ENCODE measurements at places on chromosomes 5 and 9.
A peak's percentile ranks its signal among the peaks of the same experiment; 100 is the strongest.

- H3K4me3 ChIP-seq: no peak overlapping the region
- no peak for DNase-seq
- H3K27me3 ChIP-seq: no peaks in the 10 kb centered on the region
These were observed 1018.9 kb upstream of the ARRDC3 start for GRCh38 chr5:92402045-92402444.

GRCh38 chr9:115192835-115193525, 75.0 kb upstream of the TNC start:
- DNase-seq: no peak
- H3K4me1 ChIP-seq: no peaks in the 10 kb centered on the region
- peaks cover 71% of the 10 kb centered on the region for H3K27me3 ChIP-seq
- H3K4me3 ChIP-seq: no peak overlapping the region
- H3K36me3 ChIP-seq: no peaks in the 10 kb centered on the region
- no peak overlapping the region for H3K27ac ChIP-seq

DNA sequence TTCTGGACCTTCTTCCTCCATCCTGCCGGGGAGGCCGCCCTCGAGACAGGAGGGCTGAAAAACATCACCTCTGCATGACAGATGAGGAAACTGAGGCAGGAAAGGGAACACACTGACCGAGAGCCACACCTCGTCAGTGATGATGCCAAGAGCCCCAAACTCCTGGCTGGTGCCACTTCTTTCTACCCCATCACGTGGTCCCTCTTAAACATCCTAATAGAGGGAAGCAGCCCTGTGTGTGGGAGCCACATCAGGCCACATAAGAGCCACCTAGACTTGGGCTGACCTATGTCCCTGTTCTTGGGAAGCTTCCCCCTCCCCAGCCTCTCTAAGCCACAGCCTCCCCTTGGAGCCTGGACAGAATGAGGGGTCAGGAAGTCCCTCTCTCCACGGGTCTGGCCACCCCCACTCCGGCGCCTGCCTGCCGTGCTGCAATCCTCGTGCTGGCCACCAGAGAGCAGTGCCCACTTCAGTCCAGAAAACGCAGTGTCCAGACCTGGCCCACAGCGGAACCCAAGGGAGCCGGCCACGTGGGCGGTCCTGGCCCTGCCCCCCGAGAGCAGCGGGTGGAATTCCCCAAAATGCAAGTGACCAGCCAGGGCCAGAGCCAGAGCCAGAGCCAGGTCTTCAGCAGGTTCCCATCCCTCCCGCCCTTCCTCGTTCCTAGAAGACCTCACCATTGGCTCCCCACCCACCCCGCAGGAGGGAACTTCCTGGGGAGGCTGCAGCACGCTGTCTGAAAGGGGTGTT, 54.7 kb upstream of the SARDH start:
- H3K4me3 ChIP-seq: no peak overlapping the region
- H3K36me3 ChIP-seq: no peaks in the 10 kb centered on the region
- DNase-seq: peak; percentile 71
- peaks cover 4% of the 10 kb centered on the region for H3K4me1 ChIP-seq

GRCh38 chr9:26856413-26857032, 36.1 kb downstream of the CAAP1 start:
- DNase-seq: no peak
- no peak overlapping the region for H3K27ac ChIP-seq
- no peaks in the 10 kb centered on the region for H3K4me1 ChIP-seq
- peaks cover 57% of the 10 kb centered on the region for H3K36me3 ChIP-seq
- no peak overlapping the region for H3K4me3 ChIP-seq
- no peaks in the 10 kb centered on the region for H3K27me3 ChIP-seq

- DNase-seq: no peak
- H3K36me3 ChIP-seq: no peaks in the 10 kb centered on the region
- no peaks in the 10 kb centered on the region for H3K4me1 ChIP-seq
- no peak overlapping the region for H3K4me3 ChIP-seq
These were observed 1194.4 kb downstream of the DTWD2 start for GRCh38 chr5:117793963-117794362.

- H3K36me3 ChIP-seq: no peaks in the 10 kb centered on the region
- DNase-seq: no peak
These were observed 305.4 kb upstream of the MSX2 start for GRCh38 chr5:174418809-174419539.

All from activated T-cell treated with anti-CD3 and anti-CD28 coated beads, Interleukin-2, amount 50 U/mL, for 24 hours (primary cell).